ENCODE measurements at places on chromosomes 3 and 15.
A peak's percentile ranks its signal among the peaks of the same experiment; 100 is the strongest.

- DNase-seq: no peak
Observed at GRCh38 chr3:71156062-71156665, 427.4 kb downstream of the FOXP1 start.

- DNase-seq: no peak
Observed at GRCh38 chr3:160804762-160805161, 48.7 kb downstream of the PPM1L start.

- no peak for DNase-seq
Observed at GRCh38 chr3:52779837-52780585, 2.6 kb downstream of the ITIH1 start.

GRCh38 chr3:55654123-55654760 lies 167.1 kb upstream of the WNT5A start:
- DNase-seq: no peak

DNA sequence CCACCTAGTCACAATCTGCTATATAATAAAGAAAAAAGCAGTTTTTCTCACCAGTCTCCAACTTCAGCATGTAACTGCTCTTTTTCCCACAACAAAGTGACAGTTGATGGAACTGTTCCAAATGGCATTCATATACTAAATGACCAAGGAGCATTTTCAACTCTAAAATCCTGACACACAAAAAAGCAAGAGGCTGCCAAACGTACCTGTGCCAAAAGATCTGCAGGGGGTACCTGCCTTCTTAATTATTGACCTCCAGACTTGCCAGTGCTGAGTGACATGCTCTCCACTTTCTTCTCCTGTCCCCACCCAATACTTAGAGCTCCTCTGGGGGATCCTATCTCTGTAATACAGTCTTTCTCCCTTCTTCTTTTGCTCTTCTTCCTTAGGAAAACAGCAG lies 18.0 kb downstream of the ZBED2 start:
- DNase-seq: no peak

GRCh38 chr3:8953313-8953712 lies 10.0 kb downstream of the RAD18 start:
- DNase-seq: no peak

GRCh38 chr3:126982126-126982470 lies 817 bp upstream of the PLXNA1 start:
- peak; percentile 78 for DNase-seq

DNA sequence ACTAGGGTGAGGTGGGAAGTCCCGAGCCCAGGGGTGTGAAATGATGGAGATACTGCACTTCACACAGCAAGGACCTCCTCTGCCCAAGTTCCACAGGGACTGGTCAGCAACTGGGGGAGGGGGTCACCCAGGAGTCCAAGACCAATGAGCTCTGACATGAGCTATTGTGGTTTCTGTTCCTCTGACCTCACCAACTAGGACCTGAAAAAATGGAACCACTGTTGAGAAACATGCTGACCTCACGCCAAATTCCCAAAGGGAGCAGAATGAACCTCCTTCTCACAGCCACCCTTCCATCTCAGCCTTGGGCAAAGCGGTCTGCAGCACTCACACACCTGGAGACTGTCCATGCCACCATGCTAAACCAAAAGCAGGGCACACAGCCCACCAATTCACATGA lies 69.3 kb downstream of the LRIG1 start:
- no peak for DNase-seq

- DNase-seq: no peak
Observed at GRCh38 chr3:20537234-20537633, 351.2 kb upstream of the SGO1 start.

DNA sequence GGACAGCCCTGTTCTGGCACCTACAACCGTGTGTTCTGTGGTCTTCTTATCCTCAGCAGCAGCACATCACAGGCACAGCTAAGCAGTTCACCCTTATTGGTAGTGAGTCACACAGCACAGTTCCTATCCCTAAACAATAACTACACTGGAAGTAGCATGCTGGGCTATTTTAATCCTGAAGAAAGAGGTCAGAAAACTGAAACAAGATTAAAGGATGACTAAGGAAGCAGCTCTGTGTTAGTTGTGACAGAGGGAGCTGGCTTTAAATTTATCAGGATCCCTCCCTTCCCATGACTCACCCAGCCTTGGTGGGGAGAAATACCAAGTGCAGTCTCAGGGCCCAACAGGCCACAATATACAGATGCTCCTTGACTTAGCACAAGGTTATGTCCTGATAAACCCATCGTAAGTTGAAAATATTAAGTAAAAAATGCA lies 144.3 kb downstream of the ERC2 start:
- DNase-seq: no peak

DNA sequence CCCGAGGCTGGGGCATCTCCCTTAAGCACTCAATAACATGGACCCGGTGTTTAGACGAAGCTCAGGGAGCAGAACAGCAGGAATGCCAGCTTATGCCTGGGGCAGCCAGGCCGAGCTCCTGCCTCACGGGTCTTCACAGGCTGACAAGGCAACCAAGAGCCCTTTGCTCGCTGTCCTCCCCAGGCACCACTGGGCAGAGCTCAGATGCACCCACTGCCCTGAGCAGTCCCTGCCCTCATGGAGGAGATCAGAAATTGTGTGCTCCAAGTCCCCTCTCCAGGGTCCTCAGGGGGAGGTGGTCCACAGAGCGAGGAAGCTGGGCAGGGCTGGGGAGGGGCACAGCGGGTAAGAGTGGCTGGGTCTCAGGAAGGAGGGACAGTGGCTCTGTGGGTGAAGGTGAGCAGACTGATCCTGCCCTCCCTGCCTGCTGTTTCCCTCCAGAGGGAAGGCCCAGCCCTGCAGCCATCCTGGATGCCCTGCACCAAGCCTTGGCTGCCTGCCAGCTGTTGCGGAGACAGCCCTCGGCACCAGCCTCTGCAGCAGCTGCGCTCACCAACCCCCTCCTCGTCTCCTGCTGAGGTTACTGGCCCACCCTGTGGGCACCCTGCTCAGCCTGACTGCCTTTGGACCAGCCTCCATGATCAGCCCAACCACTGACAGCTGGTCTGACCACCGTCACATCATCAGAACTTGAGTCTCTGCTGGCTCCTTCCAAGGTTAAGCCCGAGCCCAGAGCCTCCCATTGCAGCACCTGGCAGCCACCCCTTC lies 21.1 kb upstream of the GP9 start:
- no peak for DNase-seq

DNA sequence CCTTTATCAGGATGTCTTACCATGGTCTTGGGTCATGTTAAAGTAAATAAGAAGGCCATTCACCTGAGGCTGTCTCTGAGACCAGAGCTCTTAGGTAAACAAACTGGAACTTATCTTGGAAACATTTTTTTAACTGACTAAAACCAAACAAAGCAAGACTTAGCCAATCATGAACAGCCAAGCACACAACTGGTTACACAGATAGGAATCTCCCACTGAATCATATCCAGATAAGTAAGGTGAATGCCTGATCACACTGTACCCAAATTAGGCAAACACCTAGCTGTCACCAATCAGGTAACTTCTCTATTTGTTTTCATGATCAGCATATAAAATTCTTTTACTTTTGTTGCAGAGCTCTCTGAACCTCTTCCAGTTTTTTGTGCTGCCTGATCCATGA lies 205.4 kb downstream of the CNTN3 start:
- DNase-seq: no peak

DNA sequence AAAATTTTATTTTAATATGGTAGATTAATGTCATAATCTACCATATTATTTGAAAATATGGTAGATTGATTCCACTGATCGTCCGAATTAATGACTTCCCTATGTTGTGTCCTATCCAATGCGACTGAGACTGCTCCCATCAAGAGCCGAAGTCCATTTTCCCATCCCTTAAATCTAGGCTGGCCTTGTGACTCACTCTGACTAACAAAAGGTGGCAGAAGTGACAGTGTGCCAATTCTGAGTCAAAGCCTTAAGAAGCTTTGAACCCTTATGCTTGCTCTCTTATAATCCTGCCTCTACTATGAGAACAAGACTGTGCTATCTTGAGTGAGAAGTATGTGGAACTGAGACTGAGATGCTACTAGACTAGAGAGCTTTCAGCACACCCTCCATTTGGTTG lies 387.2 kb downstream of the ROBO1 start:
- no peak for DNase-seq

GRCh38 chr3:170296703-170297102 lies 60.8 kb upstream of the SKIL start:
- DNase-seq: no peak

GRCh38 chr3:42205800-42206514 lies 60.0 kb downstream of the CCK start:
- DNase-seq: no peak

DNA sequence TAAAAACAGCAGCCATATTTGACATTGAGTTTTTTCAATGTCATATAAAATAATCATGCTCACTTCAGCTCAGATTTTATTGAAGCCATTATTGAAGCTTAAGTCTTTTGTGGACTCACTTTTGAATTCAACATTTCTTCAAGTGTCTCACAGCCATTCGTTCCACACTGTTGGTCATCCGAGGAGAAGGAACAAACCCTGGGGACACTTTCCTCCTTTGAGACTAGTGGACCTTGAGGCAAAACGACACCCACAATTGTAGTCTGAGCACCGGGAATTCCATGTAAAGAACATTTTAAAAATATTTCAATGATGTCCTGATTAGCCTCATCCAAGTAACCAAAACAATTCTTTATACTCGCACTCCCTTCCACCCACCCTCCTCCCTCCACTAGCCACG lies 174.7 kb downstream of the CD47 start:
- no peak for DNase-seq

GRCh38 chr3:112693186-112693585 lies 52.2 kb upstream of the CCDC80 start:
- no peak for DNase-seq

DNA sequence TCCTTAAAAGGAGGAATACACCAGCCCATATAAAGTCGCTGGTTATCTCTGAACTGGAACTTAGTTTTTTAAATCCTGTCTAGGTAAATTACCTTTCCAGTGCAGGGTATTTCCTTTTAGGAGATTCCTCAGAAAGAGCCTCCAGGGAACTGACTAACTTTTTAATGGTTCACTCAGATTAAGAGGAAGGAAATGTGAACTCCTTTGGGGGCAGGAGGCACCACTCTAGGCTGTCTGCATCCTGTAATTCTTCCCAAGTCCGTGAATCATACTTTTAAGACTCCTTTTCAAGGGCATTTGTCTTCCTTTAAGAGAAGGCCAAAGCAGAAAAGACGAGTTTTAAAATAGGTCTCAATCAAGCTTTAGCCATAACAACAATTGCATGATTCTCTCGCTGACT lies 871.2 kb upstream of the NR2F2 start:
- no peak for DNase-seq

DNA sequence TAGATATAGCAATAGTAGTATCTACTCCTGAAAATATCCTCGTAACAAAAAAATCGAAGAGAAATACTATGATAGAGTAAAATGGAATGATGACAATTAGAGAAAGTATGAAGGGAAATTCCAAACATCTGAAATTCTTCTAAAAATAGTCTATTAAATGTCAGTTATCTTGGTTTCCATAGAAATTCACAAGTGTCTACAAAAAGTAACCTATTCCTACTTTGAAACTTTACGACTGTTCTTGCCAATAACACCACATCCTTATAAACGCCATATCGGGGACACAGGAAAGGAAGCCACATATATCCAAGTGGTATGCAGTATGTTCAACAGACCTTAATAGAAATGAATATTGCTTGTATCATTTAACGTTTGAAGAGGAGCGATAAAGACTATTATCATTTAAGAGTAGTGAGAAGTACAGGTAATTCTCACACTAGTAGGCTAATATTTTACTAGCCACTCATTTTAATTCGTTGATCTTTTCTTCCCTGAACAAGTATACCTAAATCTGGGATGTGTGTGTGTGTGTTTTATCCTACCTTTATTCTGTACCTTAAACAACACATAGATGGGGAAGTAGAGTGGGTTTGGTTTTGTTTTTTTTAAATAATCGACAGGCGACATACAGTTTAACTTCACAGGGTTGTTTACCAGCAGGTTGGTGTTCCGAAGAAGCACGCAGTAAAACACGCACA lies 1.2 kb downstream of the GPR176 start:
- no peak for DNase-seq

- no peak for DNase-seq
Observed at GRCh38 chr3:195245531-195245951, 25.4 kb downstream of the XXYLT1 start.

DNA sequence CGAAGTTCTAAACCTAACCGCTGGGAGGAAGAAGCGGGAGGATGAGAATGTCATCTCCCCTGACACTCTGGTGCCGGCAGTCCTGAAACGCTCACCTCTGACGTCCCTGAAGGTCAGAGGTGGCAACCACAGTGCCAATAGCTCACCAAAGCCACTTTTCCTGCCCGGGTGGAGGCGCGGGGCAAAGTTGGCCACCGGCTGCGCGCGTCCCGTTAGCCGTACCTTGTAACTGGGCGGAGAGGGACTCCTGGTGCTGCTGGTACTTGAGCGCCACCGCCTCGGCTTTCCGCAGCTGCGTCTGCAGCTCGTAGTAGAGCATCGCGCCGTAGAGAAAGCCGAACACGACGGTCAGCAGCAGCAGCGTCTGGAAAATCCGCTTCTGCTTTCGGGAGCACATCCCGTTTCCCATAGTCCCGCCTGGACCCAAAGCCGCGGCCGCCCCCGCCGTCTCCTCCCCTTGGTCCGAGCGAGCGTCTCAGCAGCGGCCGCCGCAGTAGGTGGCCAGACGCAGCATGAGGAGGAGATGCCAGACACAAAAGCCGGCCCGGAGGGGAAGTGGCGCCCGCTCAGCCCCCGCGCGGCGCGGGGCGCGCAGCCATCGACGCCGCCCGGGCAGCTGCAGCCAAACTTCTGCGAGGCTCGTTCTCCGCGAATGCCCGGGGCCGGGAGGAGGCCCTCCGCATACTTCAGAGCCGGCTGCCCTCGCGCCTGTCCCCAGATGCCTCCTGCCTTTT lies 680 bp downstream of the GOLIM4 start:
- DNase-seq: peak; percentile 38

- DNase-seq: no peak
Observed at GRCh38 chr3:41629072-41629471, 332.8 kb downstream of the ULK4 start.

GRCh38 chr3:141840737-141841544 lies 35.5 kb upstream of the ATP1B3 start:
- no peak for DNase-seq

GRCh38 chr15:83445643-83446042 lies 1.5 kb upstream of the SH3GL3 start:
- no peak for DNase-seq

DNA sequence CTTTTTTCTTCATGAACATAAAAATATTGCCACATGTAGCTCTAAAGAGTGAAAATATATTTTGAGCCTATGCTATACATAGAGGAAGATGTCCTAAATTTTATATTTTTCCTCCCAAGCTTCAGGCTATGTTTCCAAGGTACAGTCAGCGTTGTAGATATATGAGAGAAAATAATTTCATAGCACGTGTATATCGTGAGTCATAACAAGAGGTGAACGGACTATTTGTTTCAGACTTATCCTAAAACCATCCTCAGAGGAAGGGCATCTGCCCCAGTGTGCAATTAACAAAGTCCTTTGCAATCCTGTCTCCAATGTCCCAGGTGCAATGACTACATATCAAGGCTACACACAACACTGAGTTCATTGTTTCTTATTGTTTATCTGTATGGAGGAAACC lies 177.3 kb upstream of the ARRDC4 start:
- DNase-seq: no peak

DNA sequence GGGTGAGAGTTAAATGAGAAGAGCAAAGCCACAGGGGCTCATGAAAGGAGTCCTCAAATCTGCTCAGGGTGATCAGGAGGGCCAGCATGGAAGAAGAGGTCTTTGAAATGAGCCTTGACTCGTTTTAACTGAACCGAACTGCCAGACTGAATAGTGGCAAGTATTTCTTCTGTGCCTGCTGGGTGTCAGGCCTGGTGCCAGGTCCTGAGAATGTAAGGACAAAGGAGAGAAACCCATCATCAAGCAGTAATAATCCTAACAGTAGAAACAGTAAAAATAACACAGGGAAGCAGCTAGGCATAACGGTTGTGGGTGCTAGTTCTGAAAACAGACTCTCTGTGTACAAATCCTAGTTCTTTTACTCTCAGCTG lies 40.4 kb upstream of the SMAD3 start:
- no peak for DNase-seq
